ENCODE measurements at places on chromosomes 5 and 9.

DNA sequence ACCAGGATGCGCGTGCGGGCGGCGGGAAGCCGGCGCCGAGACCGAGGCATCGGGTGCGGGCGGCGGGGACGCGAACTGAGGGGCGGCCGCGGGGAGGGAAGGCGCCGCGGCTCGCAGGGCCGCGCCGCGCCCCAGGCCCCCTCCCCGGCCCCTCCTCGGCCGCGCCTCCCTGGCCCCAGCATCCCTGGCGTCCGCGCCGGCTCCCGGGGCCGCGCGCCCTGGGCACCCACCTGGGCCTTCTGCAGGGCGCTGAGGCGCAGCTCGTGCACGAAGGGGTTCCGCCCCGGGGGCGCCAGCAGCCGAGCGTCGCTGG lies 324 bp downstream of the LPCAT1 start:
- no peak for DNase-seq

DNA sequence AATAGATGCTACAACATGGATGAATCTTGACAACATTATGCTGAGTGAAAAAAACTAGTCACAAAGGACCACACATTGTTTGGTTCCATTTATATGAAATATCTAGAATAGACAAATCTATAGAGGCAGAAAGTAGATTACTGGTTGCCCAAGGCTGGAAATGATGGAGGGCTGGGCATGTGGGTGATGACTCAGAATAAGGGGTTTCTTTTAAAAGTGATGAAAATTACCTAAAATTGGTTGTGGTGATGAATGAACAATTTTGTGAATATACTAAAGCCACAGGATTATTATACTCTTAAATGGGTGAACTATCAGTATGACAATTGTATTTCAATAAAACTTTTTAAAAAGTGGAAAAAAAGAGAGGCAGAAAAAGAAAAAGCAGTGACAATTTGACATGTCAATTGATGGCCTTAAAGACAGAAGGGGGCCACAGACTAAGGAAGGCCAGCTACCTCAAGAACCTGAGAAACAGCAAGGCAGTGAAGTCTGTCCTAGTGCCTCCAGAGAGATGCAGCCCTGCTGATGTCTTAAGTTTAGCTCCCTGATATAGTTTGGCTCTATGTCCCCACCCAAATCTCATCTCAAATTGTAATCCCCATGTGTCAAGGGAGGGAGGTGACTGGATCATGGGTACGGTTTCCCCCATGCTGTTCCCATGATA lies 182.7 kb downstream of the PIK3R1 start:
- DNase-seq = no peak

DNA sequence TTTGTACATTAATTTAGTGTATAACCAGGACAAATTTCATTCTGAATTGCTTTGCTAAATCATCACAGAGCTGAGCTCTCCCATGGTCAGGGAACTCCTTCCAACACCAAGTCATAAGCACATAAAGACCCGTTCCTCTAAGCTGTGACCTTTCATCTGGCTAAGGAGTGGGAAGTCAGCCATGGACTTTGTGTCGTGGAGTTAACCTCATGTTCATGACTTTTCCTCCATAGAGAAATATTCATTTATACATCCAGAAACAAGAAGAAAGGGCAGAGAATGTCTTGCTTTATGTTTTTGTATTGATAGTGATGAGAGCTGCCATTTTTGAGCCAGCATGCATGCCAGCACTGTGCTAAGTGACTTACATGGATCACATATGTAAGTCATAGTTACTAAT lies 97.5 kb downstream of the INIP start:
- DNase-seq = no peak

DNA sequence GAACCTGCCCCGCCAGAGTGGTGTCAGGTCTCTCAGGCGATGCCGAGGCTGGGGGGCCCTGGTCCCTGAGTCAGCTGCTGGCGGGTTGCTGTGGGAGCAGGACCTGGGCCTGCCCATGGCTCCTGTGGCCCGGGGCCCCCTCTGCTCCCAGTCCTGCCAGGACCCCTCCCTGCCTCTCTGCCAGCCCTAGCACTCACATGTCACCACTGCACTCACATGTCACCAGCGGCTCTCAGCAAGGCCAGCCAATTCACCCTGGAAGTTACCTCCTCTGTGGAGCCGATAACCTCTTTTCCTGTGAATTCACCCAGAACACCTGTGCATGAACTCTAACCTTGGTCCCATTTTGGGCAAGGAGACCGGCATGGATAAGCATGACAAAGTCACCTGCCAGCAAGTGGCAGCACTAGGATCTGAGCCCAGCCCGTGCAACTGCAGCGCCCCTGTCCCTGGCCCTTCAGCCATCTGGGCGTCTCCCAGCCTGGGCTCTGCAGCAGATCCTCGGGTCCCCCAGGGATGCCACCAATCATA lies 170.2 kb downstream of the GAPVD1 start:
- DNase-seq = no peak

GRCh38 chr5:6943197-6944112 lies 230.2 kb downstream of the TENT4A start:
- DNase-seq = no peak

- no peak for DNase-seq
These were observed 66.6 kb upstream of the TRIO start for GRCh38 chr5:14076561-14076960.

GRCh38 chr5:1855596-1855995 lies 27.1 kb downstream of the IRX4 start:
- no peak for DNase-seq

DNA sequence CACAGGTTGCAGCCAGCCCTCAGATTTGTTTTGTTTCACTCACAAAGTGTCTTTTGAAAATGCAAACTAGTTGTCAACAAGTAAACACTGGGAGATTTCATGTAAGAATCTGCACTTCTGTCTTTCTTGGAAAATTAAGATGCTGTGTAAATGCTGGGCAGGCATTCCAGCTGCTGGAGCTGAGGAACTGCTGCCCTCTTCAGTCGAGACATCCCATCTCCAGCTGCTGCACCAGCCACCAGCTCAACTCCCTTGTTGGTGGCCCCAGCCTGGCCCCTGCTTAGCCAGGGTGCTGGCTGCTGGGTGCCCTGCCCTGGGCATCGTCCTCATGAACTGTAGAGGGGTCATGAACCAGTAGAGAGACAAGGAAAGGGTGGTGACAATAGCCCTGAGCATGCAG lies 33.1 kb upstream of the AFAP1L1 start:
- DNase-seq = no peak

GRCh38 chr5:142816531-142817430 lies 46.6 kb downstream of the ARHGAP26 start:
- DNase-seq = peak; percentile 75

DNA sequence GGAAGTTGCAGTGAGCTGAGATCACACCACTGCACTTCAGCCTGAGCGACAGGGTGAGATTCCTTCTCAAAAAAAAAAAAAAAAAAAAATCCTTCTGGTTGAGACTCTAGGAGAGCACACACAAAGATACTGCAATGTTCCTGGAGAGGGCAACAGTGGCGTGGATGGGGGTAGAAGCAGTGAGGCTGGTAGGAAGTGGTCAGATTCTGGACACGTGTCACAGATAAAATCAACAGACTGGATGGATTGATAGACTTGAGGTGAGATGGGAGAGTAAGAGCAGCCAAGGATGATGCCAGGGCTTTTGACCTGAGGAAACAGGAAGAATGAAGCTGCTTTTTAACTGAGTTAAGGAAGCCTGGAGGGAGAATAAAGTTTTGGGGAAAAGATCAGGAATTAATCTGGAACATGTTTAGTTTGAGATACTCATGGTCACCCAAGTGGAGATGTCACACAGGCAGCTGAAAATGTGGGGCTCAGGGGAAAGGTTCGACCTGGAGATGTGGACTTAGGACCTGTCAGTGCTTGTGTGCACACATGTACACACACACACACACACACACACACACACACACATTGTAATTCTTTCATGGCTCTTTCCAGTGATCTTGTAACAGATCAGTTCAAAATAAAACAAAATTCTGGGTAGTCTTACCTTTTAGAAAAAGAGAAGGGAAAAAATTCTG lies 88.1 kb downstream of the FANCC start:
- DNase-seq = no peak

GRCh38 chr5:13606051-13606450 lies 338.4 kb downstream of the DNAH5 start:
- DNase-seq = no peak

GRCh38 chr9:94974154-94974879 lies 247.8 kb downstream of the AOPEP start:
- DNase-seq = no peak

- no peak for DNase-seq
These were observed 21.9 kb downstream of the KDM4C start for GRCh38 chr9:6779417-6780241.

- DNase-seq = peak; percentile 59
These were observed 136.3 kb downstream of the ASTN2 start for GRCh38 chr9:117278471-117279035.

GRCh38 chr9:79242489-79242888 lies 329.3 kb upstream of the TLE4 start:
- DNase-seq = no peak

DNA sequence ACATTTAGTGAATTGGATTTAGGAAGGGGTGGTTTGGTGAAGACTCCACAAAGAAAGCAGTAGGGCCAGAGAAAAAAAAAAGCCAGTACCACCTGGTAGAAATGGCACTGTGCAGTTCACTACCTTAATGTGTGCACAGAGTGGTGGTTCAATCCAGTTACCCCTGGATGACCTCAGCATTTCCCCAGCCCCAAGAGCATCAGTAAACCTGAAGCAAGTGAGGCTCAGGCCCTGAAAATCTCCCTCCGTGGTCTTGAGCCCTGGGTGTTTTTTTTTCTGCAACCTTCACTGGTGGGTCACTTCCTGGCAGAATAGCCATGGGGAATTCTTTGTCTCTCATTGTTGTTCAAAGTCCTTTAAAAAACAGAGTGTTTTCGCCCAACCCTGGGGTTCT lies 202.9 kb downstream of the GADD45G start:
- no peak for DNase-seq

DNA sequence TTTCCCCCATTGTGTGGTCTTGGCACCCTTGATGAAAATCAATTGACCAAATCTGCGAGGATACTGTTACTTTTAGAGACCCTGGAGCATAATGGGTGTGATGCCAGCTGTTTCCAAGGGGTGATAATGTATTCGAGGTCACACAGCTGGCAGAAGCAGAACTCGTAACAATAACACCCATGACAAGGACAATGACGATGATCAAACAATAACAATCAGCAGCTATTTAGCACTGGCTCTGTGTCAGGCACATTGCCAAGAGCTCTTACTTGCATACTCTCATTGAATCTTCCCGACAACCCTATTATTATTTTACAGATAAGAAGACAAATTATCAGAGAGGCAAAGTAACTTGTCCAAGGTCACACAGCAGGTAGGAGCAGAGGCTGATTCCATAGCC lies 223.7 kb upstream of the MSX2 start:
- no peak for DNase-seq

- DNase-seq = no peak
These were observed 1.5 kb downstream of the GPR21 start for GRCh38 chr9:123034881-123035510.

DNA sequence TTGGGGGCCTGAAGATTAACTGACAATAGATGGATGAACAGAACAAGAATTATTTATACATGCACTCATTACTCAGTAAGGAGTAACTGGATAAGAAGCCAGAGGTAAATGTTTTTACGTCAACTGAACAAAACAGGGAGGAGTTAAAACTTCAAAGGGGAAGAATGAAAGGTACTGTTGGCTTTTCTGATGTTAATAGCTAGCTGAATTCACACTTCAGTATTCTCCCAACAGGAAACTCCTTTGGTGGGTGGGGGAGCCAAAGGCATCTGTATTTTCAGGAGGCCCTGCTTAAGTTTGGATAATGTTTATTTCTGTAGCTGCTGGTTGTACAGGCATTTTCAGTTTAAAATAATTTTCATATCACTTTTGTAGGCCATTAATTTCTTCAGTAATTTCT lies 23.2 kb upstream of the RFK start:
- no peak for DNase-seq

DNA sequence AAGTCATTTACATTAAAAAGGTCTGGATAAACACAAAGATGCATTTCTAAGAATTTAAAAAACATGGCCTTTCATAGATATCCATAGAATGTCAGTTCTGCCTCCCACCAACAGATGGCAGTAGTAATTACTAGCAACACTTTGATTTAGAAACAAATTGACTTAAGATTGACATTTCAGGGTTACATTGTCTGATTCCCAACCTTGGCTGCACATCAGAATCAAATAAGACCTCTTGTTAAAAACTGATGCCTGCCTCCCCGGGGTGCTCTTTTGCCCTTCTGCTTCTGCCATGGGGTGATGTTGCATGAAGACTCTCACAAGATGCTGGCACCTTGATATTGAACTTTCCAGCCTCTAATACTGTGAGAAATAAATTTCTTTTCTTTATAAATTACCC lies 146.2 kb upstream of the GPR151 start:
- no peak for DNase-seq

DNA sequence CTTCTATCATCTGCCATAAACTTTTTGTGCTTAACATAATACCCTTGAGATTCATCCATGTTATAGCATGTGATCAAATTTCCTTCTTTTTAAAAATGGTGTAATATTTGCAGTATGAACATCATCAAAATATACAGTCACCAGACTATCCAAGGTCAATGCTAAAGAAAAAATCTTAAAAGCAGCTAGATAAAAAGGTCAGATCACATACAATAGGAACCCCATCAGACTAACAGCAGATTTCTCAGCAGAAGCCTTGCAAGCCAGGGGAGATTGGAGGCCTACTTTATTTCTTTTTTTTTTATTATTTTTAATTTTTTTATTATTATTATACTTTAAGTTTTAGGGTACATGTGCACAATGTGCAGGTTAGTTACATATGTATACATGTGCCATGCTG lies 37.2 kb downstream of the FAM170A start:
- no peak for DNase-seq

DNA sequence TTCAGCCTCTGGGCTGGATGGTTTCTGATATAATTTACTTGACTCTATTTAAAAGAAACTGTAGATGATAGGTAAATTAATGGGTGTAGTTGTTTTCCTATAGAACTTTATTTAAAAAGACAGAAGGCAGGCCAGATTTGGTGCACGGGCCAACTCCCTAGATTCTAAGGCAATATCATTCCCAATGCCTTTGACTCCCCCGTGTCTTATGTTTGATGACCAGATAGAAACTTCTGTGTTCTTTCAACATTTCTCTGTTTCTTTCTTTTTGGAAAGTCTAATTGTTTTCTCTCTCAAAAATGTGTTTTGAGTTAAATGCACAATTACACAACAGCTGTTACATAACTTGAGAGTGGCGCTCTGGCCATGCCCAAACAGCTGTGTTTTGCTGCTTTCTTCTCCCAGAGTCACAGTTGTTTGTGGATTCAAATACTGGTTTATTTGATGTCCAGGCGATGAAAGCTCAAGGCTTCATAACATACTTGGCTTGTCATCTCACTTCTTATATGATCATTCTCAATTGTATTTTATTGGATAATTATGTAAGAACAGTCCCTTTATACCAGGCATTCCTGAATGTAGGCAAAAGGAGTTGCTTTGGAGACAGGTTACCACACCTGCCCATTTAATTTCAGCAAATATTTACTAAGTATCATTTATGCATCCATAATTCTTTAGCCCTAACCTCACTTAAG lies 1.7 kb upstream of the ALDH1A1 start:
- no peak for DNase-seq
